CD4-positive, alpha-beta T cell treated with Interleukin-17A for 1 hour (primary cell): ENCODE measurements at places on chromosomes 1 and 21.

GRCh38 chr1:218456444-218456843 is 111.3 kb downstream of the TGFB2 start:
- no peak for DNase-seq

DNA sequence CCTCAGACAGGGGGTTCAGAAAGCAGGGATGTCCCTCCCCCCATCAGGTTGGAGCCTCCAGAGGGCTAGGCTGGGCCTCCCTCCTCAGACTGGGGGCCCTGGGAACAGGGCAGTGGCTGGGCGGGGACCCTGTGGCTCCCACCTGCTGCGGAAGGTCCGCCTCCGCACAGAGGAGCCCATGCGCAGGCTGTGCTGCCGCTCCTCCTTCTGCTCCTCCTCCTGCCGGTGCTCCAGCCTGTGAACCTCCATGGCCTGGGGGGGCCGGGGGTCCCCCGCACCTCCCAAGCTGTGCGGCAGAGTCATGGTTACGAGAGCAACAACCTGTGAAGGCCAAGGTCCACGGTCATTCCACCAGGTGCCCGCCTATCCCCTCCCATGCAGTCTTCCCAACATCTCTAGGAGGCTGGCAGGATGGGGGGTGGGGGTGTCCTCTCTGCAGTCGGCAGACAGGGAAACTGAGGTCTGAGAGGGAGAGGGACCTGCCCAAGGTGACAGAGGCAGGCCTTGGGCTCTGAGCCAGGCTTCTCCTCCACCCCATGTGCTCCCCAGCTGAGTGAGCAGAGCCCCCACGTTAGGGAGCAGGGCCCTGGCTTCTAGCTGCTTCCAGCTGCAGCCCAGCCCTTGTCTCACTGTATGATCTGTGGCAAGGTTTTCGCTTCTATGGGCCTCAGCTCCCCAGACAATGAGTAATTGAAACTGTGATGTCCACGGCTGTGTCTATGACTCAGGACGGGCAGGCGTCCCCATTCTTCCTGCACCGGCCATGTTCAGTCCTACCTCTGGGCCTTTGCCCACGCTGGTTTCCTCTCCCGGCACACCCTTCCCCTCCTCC is 3.4 kb downstream of the MYOM3 start:
- no peak for DNase-seq

DNA sequence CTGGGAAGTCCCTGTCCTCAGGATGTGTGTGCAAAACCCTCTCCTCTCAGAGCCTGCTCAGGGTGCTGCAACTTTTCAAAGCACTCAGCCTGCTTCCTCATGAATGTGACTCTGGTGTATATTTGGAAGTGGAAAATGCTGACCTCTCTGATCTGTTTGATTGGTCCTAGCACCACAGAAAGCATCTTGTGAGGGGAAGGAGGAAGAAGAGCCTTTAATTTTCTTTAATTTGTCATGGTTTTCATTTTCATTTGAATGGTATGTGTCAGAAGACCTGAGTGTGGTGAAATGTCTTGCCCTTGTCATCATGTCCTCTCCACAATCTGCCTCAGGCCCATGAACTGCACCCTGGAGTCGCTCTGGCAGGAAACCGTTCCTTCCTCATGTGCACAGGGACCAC is 383.5 kb downstream of the NTNG1 start:
- no peak for DNase-seq

- no peak for DNase-seq
Measured at GRCh38 chr21:44957901-44958451, 18.1 kb downstream of the SLX9 start.

DNA sequence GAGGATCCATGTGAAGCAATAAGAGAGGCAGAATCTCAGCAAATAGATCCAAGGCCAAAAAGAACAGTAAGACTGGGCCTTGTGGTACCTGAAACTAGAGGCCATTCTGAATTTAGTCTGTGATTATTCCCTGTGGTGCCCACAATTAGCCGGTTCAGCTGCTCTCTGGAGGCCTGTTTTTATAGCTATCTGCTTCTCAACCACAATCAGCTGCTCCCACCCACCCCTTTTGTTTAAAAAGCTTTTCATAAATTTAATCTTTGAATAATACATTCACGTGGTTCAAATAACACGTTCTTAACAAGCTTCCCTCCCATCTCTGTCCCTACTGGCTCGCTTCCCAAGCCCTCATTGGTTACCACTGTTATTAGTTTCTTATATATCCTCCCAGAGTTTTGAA is 18.0 kb downstream of the UBE2T start:
- DNase-seq: no peak

- no peak for DNase-seq
Measured at GRCh38 chr1:45306319-45306718, 20.4 kb upstream of the HPDL start.

GRCh38 chr1:99673315-99673714 is 27.4 kb downstream of the PALMD start:
- no peak for DNase-seq

DNA sequence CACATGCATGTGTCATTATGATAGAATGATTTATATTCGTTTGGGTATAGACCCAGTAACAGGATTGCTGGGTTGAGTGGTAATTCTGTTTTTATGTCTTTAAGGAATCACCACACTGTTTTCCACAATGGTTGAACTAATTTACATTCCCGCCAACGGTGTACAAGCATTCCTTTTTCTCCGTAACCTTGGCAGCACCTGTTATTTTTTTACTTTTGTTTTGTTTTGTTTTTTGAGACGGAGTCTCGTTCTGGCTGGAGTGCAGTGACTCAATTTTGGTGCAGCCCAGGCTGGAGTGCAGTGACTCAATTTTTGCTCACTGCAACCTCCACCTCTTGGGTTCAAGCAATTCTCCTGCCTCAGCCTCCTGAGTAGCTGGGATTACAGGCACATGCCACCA is 8.5 kb upstream of the S100B start:
- DNase-seq: no peak

- DNase-seq: no peak
Measured at GRCh38 chr1:101187297-101187696, 49.5 kb upstream of the S1PR1 start.

- DNase-seq: no peak
Measured at GRCh38 chr1:44631333-44631646, 43.0 kb downstream of the TMEM53 start.

DNA sequence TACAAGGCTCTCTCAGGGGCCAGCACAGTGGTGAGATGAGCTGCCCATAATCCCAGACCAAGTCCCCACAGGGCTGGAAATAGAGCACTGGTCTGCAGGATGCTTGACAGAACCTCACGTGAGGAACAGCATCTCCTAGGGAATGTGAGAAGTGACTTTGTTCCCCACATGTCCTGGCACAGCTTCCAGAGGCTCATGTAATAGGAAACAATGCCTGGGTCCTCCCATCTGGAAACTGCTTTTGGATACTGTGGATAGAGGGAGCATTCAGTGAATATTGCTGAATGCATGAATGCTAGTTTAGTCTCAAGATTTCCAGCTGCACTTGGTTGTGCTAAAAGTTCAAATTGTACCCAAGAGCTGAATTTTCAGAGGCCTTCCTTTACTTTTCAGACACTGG is 146.2 kb downstream of the TNR start:
- no peak for DNase-seq

GRCh38 chr1:167263819-167264464 is 43.3 kb downstream of the POU2F1 start:
- DNase-seq: peak; percentile 13

DNA sequence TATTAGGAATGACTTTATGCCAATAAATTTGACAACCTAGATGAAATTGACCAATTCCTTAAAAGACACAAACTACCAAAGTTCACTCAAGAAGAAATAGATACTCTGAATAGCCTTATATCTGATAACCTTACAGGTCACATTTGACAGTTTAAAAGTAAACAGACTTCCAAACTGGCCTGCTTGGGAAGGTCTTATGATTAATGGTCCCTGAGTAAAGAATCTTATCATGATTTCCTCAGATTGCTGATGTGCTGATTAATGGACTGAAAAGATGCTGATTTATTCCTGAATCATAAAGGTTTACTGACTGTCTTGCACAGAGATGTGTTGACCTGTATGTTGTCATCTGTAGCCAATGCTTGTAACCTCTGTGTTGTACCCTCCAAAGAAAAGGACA is 9.7 kb upstream of the FTCD start:
- DNase-seq: no peak

- no peak for DNase-seq
Measured at GRCh38 chr21:38992737-38993136, 187.0 kb downstream of the ETS2 start.

- no peak for DNase-seq
Measured at GRCh38 chr1:23357138-23357908, 12.3 kb downstream of the ZNF436 start.

DNA sequence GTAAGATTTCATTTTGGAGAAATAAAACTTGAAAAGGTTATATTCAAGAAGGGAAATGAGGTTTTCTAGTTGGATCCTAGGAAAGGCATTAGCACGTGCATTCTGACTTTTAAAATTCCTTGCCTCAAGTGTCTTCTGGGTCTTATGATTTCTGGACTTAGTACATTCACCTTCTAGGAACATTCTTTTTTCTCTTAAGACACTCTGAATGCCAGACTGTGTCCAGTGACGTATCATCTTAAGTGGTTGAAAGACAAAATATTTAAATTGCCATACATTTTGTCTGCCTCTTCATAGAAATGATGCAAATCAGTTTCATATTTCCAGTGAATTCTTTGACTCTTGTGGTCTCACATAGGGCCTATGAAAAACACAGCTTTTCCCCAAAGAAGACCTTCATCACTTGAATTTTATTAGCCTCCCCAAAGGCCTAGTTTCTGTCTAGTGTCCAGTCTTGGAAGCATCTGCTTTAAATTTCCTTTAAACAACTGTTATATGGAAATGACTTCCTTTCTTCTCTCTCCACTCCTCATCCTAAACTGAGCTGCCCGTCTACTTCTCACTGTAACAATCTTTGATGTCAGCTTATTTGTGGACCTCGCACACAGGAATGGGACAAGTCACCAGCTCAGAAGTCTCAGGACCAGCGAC is 187.2 kb downstream of the HLX start:
- DNase-seq: no peak

DNA sequence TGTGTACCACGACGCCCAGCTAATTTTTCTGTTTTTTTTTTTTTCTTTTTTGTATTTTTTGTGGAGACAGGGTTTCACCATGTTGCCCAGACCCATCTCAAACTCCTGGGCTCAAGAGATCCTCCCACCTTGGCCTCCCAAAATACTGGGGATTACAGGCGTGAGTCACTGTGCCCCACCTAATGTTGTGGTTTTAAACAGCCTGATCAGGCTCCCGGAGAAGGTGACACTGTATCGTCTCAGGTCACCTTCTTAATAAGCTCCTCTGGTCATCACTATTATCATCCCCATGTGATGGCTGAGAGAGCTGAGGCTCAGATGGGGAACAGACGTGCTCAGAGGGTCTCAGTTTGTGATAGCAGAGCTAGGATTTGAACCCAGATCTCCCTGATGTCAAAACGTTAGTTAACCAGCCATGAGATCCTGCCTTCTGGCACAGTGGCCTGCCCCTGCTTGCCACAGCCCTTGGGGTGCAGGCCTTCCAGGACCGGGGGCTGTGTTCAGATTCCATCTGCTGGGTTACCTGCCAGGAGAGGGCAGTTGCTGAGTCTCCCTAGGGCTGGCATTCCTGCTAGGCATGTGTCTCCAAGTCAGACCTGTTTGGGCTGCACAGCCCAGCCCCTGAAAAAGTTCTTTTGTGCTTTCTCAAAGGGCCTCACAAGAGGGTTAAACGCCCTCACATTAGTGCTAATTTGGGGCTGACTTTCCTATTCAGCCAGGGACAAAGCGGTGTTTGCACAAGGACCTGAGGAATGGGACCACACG is 32.7 kb upstream of the GRHL3 start:
- DNase-seq: no peak

DNA sequence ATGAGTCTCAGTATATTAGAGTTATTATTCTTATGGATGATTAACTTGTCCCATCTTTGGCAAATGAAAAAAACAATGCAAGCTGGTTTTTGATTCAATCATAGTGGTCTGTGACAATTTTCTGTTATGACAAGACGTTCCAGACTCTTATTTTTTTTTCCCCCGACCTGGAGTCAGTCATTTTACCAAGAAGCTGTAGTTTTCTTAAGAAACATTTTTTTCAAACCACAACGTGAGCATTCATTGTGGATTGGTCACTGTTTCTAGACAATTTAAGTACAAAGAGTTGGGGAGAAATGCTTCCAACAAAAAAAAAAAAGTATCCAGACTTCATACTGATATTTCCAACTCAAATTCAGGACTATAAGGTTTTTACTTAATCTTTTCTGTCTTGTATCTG is 8.0 kb upstream of the ANGPTL3 start:
- no peak for DNase-seq

DNA sequence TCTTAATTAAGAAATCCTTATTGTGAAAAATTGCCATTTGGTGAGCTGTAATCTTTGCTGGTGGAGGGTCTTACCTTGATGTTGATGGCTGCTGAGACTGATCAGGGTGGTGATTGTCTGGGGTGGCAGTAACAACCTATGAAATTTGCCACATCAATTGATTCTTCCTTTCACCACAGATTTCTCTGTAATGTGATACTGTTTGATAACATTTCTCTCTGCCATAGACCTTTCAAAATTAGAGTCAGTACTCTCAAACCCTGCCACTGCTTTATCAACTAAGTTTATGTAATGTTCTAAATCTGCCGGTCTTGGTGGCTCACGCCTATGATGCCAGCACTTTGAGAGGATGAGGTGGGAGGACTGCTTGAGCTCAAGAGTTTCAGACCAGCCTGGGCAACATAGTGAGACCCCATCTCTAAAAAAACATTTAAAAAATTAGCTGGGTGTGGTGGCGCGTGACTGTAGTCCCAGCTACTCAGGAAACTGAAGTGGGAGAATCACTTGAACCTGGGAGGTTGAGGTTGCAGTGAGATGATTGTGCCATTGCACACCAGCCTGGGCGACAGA is 5.0 kb downstream of the KPNA6 start:
- DNase-seq: peak; percentile 32

DNA sequence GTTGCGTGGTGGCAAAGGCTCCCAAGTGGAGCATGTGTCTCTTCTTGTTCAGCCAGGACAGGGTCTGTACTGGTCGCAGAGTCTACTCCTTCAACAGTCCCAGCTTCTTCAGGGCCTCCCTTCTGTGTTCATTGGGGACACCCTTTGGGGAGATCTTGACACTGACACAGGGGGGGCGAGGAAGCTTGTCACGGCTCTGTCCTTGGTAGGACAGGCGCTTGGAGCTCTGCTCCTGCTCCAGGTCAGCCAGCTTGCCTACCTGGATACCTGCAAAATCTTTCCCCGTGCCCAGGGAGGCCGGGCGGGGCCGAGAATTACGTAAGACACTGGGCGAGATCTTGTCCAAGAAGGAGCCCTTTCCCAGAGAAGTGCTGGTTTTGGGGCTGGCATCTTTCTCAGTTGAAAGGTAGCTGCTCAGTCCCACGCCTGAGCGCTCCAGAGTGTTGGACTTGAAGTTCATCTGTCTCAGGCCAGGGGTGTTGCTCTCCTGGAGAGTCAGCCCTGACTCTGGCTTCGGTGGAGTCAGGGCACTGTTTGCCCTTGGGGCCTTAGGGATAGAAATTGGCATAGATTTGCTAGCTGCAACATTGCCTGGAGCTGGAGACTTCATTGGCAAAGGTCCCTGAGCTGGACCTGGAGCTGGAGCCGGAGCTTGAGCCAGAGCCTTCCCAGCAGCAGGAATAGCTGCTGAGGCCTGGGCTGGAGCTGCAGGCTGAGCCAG is 10.5 kb downstream of the C1orf116 start:
- DNase-seq: no peak

- no peak for DNase-seq
Measured at GRCh38 chr21:42565886-42566523, 52.4 kb downstream of the SLC37A1 start.
